ENCODE measurements at places on chromosomes 13 and 19.

GRCh38 chr19:45641274-45642105, 2.3 kb upstream of the EML2 start:
- DNase-seq, result peak; percentile 93

- no peak for DNase-seq
These were observed 3.0 kb upstream of the NANOS3 start for GRCh38 chr19:13873834-13874515.

- peak; percentile 84 for DNase-seq
These were observed 595 bp upstream of the GPR183 start for GRCh38 chr13:99307648-99308339.

- peak; percentile 72 for DNase-seq
These were observed 28.8 kb downstream of the EPN1 start for GRCh38 chr19:55703790-55704215.

DNA sequence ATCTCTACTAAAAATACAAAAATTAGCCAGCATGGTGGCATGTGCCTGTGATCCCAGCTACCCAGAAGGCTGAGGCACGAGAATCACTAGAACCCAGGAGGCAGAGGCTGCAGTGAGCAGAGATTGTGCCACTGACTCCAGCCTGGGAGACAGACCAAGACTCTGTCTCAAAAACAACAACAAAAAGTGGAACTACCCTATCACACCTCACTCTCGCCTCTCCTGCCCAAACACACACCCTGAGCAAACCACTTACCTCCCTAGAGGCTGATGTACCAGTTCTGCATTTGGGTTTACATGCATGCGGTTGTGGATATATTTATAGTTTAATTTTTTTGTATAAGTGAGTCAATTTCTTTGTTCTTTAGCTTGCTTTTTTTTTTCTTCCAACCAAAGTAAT, 7.7 kb upstream of the PTOV1 start:
- DNase-seq, result no peak

DNA sequence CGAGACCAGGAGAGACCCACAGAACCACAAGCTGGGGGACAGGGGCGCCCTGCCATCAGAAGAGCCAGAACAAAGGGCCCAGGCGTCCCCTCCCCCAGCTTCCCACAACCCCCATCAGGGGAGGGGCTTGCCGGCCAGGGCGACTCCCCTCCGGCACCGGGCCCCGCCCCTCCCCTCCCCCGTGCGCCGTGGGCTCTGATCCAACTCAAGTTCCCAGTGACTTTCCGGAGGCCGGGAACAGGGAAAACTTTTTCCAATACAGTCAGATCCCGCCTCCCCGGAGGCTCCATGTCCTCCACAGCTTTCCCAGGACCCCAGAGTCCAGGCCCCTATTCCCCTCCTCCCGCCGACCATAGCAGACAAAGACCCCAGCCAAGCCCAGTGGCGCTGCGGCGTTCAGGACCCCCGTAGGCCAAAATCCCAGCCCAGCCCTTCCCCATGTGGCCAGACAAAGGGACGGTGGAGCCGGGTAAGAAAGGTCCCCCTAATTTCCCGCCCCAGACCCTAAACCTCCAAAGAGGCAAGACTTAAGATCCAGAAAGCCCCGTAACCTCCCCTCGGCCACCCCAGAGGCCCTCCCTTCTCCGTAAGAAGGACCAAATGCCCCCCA, 673 bp downstream of the TEAD2 start:
- no peak for DNase-seq

DNA sequence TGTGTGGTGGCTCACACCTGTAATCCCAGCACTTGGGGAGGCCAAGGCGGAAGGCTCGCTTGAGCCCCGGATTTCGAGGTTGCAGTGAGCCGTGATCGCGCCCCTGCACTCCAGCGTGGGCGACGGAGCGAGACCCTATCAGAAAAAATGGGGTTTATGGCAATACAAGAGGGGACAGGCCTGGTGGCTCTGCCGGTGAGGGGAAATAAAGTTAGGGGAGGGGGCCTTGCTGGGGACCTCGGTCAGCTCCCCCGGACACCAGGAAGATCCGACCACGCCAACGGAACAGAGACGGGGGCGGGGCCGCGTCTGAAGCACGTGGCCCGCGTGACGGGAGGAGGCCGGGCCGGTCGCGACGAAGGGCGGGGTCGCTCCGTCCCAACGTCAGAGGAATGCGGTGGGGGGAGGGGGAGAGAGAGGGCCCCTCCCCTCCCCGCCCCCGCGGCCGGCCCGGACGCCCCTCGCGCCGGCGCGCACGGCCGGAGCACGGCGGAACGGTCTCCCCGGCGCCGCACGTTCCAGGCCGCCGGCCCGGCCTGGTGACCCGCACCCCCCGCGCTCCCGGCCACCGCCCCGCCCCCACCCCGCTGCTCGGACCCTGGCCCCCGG, 1.9 kb upstream of the HNRNPL start:
- DNase-seq, result peak; percentile 91

DNA sequence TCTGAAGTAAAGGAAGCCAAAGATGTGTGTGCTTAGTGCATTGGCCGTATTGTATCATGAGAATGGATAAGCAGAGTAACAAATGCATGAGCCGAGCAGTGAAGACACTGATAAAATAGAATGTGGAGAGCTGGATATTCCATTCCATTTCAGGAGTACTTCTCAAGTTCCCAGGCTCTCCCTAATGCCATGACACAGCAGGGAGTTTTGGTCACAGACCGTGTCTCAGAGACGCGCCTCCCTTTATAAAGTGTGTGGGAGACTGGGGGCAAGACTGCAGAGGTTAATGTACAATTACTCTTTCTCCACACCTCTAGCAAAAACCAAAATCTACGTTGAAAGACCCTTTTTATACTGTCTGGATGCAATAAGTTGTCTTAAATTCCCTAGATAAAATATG, 575.6 kb downstream of the EFNB2 start:
- DNase-seq, result no peak

GRCh38 chr13:114047358-114047881, 73.5 kb upstream of the C13orf46 start:
- no peak for DNase-seq

DNA sequence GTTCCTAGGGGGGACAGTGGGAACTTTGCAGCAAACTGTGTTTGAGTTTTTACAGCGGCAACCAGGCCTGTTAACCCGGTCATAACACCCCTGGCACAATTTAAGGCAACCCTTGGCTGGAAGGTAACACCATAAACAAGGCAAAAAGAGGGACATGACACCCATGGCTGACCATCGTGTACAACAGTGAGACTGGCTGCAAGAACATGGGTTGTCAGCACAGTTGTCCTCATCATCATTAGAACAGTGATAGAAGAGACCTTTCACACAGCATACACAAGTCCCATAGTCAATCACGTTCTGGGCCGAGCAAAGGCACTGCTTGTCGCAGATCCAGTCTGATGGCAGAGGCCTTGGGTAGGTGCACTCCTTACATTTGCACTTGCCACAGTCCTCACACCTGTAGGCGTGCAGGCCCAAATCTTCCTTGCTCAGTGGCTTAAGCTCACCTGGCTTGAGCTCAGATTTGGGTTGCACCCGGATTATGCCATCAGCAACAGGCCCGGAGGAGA, 4.1 kb downstream of the SPRY2 start:
- no peak for DNase-seq

DNA sequence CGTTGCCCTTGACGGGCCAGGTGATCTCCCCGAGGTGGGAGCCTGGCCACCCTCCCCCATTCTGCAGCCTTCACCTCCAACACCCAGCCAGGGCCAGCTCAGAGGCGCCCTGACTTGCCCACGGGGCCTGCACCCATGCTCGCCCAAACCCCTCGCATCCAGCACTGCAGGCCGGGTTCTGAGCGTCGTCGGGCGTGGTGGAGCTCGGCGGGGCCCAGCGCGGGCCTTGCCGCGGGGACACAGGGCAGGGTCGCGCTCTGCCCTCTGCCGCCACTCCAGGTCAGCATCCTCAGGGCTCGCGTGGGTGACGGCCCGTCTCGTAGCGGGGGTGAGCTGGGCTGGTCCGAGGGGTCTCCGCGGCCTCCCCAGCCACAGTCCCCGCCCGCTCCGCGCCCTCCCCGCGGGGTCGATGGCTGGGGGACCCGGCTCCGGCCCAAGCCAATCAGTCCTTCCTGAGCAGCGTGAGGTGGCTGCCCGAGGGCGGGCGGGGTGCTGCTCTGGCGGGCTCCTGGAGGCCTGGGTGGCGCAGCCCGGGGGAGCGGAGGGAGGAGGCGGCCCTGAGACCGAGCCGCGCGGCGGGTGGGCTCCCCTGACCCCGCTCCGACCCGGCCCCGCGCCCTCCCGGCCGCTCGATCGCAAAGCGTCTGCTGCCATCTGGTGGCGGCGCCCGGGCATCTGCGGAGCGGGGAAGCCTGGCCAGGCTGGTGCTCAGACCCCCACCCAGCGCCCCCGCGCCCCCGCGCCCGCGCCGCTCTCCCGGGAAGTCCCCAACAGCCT, 61.4 kb downstream of the CCNE1 start:
- DNase-seq, result peak; percentile 82

- no peak for DNase-seq
These were observed 28.4 kb upstream of the GPR183 start for GRCh38 chr13:99335603-99336002.

GRCh38 chr13:26495750-26496149, 61.7 kb upstream of the WASF3 start:
- no peak for DNase-seq

- no peak for DNase-seq
These were observed 512.8 kb downstream of the UQCRFS1 start for GRCh38 chr19:28700176-28700575.

DNA sequence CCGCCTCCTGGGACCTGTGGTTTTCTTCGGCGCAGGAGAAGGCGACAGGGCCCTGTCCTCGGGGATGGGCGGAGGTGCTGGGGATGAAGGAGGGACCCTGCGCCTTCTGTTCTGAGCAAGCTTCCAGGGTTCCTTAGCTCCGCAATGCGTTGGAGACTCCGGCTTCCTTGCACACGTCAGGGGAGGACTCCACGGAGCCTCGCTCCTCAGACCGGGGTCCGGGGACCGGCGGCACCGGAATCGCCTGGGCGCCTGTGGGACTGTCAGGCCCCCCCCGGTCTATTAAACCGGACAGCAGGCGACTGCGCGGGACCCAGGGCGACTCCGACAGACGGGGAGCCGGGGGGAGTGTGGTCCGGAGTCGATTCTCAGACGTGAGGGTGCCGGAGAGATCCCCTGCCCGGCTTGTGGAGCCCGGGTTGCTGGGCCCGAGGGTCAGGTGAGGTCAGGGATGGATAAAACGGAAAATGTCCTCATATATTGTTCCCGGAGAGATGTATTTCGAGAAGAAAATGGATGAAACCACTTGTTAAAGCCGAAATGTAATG, 227.4 kb downstream of the TEX29 start:
- DNase-seq, result no peak
